ENCODE measurements at places on chromosomes 6 and 20. TPM values are rescaled to one million over a fixed set of nuclear protein-coding genes. Genes with fewer than 3 reads are reported as not detected.

The ARMC2 gene
- polyA plus RNA-seq: 3.7 TPM

The FOXS1 gene
- polyA plus RNA-seq: not detected

The TP53INP2 gene
- polyA plus RNA-seq: 1.7 TPM

The RWDD2A gene
- 2.7 TPM for polyA plus RNA-seq

The CCDC170 gene
- not detected for polyA plus RNA-seq

The SIRPD gene
- not detected for polyA plus RNA-seq

The DSP gene
- polyA plus RNA-seq: 18.9 TPM

The THBD gene
- polyA plus RNA-seq: not detected
